Activated naive CD4-positive, alpha-beta T cell treated with Interleukin-2 at 50 U/mL for 16 hours (primary cell): ENCODE measurements at places on chromosomes 11 and 22.

DNA sequence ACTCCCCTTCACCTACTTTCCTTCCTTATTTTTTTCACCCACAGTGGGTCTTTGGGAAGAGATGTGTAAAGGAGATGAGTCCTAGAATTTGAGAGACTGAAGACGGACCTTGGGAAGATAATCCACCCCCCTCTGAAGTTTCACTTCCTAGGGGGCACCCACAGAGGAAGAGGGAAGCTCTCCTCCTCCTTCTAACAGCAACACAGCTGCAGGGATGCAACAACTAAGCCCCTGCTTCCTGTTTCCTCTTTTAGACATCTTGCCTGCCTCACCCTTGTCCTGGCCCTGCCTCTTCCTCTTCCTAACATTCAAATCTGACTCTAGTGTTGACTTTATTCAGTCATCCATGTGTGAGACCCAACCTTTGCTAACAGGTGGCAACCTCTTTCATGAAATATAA, 424.6 kb downstream of the BUD13 start:
- DNase-seq = no peak

DNA sequence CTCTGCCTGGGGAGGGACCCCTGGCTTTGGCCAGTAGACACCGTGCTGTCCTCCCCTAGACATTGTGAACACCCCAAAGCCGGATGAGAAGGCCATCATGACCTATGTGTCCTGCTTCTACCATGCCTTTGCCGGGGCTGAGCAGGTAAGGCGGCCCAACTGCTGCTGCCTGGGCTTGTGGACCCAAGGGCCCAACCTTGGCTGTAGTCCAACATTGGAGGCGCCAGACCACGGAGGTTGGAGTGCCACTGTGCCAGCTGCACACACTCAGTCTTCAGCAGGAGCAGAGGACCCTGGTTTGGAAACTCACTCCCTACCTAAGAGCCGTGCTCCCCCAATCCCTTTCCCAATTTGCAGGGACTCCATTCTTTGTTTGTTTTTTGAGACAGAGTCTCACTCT, 9.4 kb downstream of the ACTN3 start:
- DNase-seq = no peak

GRCh38 chr11:126347751-126348668, 7.5 kb upstream of the ST3GAL4 start:
- DNase-seq = no peak

- DNase-seq = peak; percentile 21
Measured at GRCh38 chr11:107563702-107564101, 1.8 kb downstream of the ALKBH8 start.

DNA sequence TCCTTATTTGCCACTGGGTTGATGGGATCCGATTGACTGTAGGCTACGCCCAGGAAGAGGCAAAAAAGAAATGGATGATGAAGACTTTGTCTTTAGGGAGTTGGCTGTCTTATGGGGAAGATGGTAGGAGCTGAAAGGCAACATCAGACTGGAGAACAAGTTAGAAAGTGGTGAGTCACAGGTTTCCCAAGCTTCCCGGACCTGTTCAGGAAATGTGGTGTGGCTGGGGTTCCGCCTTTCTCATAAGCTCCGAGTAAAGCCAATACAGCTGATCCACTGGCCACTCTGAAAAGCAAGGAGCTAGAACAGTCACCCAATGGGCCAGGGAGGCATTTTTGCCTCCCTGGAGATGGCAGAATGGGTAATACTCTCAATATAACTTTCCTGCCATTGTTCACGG, 194.5 kb downstream of the SNX19 start:
- no peak for DNase-seq

GRCh38 chr22:24146194-24146616, 35.1 kb upstream of the SUSD2 start:
- peak; percentile 9 for DNase-seq

GRCh38 chr22:33073989-33074418, 15.8 kb upstream of the SYN3 start:
- DNase-seq = no peak

- no peak for DNase-seq
Measured at GRCh38 chr22:21073023-21073422, 27.3 kb downstream of the LRRC74B start.

- DNase-seq = no peak
Measured at GRCh38 chr11:30902929-30903328, 316.8 kb upstream of the MPPED2 start.

- no peak for DNase-seq
Measured at GRCh38 chr11:20618083-20618482, 18.7 kb downstream of the SLC6A5 start.

- DNase-seq = no peak
Measured at GRCh38 chr22:35131525-35132000, 65.6 kb downstream of the ISX start.

GRCh38 chr11:115965767-115966504, 461.7 kb upstream of the CADM1 start:
- DNase-seq = no peak

- DNase-seq = no peak
Measured at GRCh38 chr22:20965888-20966855, 883 bp upstream of the AIFM3 start.

GRCh38 chr11:9953994-9954626, 290.2 kb downstream of the SWAP70 start:
- DNase-seq = no peak

- no peak for DNase-seq
Measured at GRCh38 chr22:41000941-41001721, 50.0 kb downstream of the RBX1 start.

GRCh38 chr11:15621565-15621964, 506.8 kb downstream of the INSC start:
- no peak for DNase-seq
